Right kidney (tissue), 9 donors: ENCODE measurements at places on chromosomes 7 and 10.

DNA sequence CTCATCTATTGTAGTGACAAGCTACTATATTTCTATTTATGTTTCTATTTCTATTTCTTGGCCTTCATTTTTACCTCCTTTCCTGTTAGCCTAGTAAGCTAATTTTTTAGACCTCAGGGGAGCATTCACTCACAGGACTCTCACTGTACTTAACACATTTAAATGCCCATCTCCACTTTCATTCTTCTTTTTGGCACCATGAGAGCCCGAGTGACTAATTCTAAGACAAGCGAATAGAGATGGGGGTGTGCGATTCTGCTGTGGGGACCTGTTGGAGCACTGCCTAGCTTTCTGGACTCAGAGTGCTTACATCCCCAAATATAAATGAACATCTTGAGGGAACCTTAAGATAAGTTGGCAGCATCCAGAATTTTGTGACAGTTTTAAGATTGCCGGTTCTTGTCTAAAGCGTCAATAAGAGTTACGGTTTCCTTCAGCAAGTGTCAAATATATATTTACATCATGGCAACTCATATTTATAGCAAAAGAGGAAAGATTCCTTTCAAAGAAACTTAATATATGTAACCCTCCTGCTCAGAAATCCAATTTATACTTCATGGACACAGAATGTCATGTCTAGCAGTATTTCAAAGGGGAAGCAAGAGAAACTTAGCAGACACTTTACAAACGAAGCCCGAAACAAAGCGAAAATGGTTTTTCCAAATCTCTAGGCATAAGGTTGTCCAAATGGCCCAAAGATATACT, 54.1 kb upstream of the AFAP1L2 start:
- no peak for DNase-seq

DNA sequence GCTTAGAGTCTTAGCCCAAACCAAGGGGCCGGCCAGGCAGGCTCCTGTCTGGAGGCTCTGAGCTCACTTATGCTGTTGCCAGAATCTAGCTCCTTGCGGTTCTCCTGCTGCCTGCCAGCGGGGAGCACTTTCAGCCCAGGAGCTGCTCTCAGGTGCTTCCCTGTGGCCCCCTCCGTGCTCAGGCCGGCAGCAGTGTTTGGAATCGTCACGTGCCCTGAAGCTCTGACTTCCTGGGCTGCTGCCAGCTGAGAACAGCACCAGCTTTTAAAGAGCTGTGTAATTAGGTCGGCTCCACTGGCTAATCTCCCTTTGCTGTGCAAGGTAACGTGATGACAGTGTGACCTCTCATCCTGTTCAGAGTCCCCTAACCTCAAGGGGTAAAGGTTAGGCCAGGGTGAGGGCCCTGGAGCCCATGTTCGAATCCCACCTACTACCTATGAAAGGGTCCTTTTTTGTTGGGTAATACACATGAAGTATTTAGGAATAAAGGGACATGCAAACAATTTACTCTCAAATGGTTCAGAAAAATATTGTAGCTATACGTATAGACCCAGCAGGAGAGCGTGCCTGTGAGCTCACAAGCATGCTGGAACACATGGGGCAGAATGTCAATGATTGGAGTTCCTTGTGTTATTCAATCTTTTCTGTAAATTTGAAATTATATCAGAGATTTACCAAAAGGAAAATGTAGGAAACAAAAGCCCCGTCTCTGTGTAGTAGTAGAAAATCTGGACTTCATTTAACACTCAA, 16.6 kb downstream of the ZNF862 start:
- DNase-seq: no peak

DNA sequence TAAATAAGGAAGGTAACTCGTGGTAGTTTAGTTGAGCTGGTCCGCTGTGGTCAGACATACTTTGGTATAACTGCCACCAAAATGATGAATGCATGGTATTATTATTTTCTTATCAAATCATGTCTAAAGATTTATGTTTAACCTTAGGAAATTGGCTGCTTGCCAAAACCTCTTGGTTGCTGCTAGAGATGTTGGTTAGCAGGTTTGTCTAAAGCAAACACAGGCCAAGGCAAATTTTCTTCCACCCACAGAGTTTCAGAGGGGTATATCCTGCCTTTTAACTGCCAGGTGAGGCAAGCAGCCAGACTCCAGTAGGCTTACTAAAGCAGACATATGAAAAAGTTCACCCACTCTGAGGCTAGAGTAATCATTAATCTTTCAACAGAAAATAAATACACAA, 101.4 kb downstream of the SEMA3E start:
- DNase-seq: no peak

- DNase-seq: no peak
Observed at GRCh38 chr7:41476460-41476803, 226.5 kb downstream of the INHBA start.

DNA sequence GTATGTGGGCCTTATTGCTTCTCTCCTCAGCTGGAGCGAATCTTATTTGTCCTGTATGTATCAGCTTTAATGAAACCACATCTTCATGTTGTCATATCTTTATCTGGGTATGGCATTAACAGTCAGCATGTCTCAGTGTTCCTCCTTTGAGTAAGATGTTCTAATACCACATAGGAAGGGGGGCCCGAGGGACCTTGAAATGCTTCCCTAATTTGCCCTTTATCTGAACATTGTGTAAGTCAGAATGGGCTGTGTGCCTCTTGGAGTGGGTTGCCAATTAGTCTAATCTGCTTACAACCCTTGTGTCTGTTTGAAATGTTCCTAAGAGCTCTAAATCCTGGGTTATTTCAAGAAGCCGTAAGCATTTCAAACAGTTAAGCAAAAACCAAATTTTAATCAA, 623.8 kb downstream of the SUGCT start:
- DNase-seq: no peak

- DNase-seq: no peak
Observed at GRCh38 chr7:138495485-138495884, 35.4 kb downstream of the TRIM24 start.

DNA sequence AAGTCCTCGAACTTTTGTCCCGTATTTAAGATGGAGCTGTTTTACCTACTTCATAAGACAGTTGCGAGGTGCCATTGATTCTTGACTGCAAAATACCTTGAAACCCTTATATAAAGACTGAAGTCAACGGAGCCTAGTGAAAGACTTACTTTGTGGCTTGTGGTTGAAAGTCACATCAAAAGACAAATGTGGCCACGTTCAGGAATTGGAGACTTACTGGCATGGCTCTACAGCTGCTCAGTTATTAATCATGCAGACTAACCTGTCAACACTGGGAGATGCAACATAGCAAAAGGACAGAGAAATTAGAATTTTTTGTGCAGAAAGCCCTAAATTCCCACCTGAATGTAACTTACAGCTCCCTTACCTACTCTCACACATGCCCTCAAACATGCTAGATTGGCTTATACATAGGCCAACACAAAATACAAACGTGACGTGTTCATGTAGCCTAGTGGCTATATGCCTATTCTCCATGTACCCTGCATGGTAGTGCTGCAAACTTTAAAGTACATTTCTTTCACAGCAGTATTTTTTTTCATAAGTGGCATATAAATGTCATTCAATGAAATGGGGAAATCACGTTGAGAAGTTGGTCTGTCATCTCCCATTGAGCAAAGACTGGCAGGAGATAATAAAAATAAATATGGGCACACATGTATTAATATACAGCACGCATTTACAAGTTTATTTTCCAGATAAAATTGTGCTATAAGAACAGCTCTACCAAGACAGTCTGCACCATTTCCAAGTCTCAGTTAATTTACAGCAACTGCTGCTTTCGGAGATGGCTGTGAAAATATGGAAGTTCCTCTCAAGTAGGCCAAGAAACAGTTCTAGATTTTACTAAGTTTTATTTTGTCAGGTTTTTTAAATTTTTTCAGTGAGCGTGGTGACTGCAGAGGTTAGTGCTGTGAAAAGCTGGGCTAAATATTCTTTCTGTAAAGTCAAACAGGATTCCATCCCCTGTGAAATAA, 170.4 kb upstream of the C7orf33 start:
- DNase-seq: no peak

- no peak for DNase-seq
Observed at GRCh38 chr7:24880886-24881285, 99.1 kb downstream of the OSBPL3 start.

- peak; percentile 15 for DNase-seq
Observed at GRCh38 chr10:13712837-13713581, 126.2 kb downstream of the PRPF18 start.

- DNase-seq: peak; percentile 74
Observed at GRCh38 chr7:116500078-116500853, 728 bp downstream of the CAV2 start.

- DNase-seq: no peak
Observed at GRCh38 chr7:124276005-124276622, 243.2 kb upstream of the TMEM229A start.

GRCh38 chr7:46432708-46433107, 511.6 kb upstream of the IGFBP3 start:
- DNase-seq: no peak

GRCh38 chr7:138961159-138961558, 20.0 kb downstream of the KIAA1549 start:
- no peak for DNase-seq

DNA sequence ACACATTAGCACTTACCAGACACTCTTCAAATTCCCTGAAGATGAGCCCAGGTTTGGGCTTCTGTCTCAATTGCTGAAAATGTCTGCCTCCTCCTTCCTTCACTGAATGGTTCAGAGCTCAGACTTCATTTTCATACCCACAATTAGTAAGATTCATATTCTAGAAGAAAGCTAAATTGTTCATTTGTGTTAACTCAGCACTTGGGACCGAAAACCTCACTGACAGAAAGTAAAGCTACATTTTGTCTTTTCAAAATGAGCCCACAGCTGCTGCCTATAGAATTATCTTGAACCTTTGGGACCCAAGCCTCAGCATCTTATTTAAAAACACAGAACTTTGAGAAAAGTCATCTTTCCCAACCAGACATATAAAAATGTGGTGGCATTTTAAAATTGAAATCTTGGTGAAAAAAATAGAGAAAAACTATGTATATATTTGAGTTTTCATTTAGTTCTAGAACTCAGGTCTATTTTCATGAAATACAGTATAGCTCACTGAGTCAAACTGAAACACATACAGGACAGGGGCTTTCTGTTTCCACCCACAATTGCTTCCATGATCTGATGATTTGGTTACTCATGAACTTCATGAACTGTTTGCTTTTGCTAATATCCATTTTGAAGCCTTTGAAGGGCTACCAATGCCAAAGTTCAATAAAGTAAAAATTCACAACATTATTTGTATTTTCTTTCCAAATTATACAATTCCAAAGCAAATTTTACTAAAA, 119.1 kb upstream of the PFKP start:
- no peak for DNase-seq

DNA sequence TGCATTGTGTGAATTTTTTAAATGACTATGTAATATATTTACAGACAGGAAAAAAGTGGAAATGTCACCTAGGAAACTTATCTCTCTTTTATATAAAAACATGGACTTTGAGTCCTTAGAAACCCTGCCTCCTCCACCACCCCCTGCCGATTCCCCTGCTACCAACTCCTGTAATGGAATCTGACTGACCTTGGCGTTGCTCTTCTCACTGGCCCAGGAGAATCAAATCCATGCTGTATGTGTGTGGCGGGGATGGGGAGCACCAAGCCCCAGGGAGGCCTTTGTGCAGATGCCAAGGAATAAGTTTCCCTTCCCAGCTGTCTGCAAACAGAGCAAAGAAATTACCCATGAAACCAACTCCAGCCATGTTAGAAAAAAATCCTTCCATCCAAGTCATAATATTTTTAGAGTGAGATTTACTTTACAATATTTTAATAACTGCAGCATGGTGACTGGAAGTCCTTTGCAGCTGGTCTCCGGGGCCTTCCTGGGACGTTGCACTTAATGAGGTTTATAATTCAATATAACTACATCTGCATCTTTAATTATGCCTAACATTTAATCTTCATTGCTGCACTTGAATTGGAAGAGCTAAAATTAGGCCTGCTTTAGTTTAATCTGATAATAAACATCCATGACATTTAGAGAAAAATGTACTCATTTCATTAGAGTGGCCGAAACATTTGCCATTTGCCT, 111.4 kb upstream of the CACUL1 start:
- no peak for DNase-seq

GRCh38 chr7:32126843-32127242, 56.6 kb upstream of the PDE1C start:
- no peak for DNase-seq

DNA sequence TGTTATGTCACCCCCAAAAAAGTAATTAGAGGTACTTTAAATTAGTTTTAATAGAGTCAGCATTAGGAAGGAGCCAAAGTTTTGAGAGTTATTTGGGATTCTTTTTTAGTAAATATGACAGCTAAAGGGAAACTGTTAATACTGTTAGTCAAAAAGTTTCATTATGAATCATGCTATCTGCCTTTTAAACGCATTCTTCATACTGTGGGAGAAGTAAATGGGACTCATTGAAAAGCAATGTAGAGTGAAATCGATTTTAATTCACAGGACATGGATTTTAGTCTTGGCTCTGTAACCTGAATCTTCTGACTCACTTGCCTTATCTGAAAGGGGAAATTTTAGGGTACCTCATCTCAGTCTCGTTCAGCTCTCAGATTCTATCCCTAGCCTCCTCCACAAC, 105.1 kb downstream of the AASS start:
- no peak for DNase-seq

GRCh38 chr10:60704471-60704870, 73.8 kb upstream of the CDK1 start:
- no peak for DNase-seq

DNA sequence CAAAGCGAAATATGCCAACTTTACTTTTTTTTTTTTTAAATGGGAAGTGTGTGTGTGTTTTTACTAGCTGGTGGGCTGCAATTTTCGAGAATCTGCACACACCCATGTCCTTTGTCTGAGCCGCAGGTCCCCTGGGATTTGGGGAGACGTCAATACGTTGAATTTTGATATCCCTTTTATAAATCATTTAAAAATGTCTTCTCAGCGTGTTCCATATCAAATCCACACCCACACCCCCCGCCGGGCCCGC, 404 bp upstream of the FMC1 start:
- DNase-seq: no peak

GRCh38 chr7:130345725-130346124, 1.1 kb downstream of the CPA5 start:
- DNase-seq: no peak

GRCh38 chr10:30155401-30155800, 96.0 kb upstream of the JCAD start:
- DNase-seq: no peak

DNA sequence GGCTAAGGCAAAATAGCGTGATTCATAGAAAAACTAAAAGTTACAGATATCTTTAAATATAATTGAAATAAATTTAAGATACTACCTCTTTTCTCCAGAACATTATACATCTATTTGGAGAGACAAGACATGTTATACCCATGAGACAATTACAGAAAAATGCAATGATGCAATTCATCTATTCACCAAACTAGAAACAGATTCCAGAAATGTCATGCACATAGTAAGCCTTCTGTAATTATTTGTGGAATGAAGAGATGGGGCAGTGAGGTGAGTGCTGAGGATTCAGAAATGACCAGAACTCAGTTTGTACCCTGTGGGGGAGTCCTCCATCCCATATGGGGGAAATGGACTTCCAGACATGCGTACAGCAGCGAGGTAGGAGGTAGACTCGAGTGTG, 99.4 kb downstream of the MKX start:
- DNase-seq: no peak

GRCh38 chr10:94496646-94497045, 48.9 kb upstream of the HELLS start:
- DNase-seq: no peak
